ENCODE measurements at places on chromosomes 3 and 15.

GRCh38 chr3:48845170-48845569 is 2.5 kb downstream of the PRKAR2A start:
- no peak overlapping the region for H3K27ac ChIP-seq
- H3K27me3 ChIP-seq, result no peaks in the 10 kb centered on the region
- peaks cover 2% of the 10 kb centered on the region for H3K36me3 ChIP-seq
- no peak for DNase-seq
- peaks cover 18% of the 10 kb centered on the region for H3K4me1 ChIP-seq
- no peak overlapping the region for H3K4me3 ChIP-seq

GRCh38 chr15:40869686-40870085 is 4.3 kb downstream of the RHOV start:
- DNase-seq, result no peak
- H3K4me1 ChIP-seq, result peaks cover 19% of the 10 kb centered on the region
- H3K36me3 ChIP-seq, result no peaks in the 10 kb centered on the region
- no peak overlapping the region for H3K27ac ChIP-seq
- H3K4me3 ChIP-seq, result no peak overlapping the region
- H3K27me3 ChIP-seq, result peaks cover 3% of the 10 kb centered on the region

GRCh38 chr3:194931865-194932264 is 246.2 kb downstream of the FAM43A start:
- H3K36me3 ChIP-seq, result no peaks in the 10 kb centered on the region
- no peak for DNase-seq
- no peaks in the 10 kb centered on the region for H3K27me3 ChIP-seq
- no peak overlapping the region for H3K27ac ChIP-seq
- no peak overlapping the region for H3K4me3 ChIP-seq

DNA sequence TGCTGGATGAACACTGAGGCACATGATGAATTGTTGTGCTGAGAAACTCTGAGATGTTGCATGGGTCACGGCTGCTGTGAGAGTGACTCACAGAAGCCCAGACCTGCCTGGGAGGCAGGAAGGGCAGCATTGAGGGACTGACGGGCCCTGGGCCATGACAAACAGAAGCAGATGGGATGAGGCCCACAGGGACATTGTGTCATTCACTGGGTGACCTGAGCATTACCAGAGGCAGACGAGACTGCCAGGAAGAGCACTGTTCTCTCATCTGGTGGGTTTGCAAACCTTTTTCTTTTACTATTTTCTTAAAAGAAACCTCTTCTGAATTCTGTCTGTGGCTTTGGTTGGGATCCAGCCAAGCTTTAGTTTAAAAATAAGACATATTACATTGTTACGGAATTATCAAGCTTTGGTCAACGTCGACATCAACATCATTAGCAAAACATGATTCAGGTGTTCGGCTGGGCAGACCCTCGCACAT is 67.8 kb downstream of the BDH1 start:
- H3K27me3 ChIP-seq, result no peaks in the 10 kb centered on the region
- H3K27ac ChIP-seq, result no peak overlapping the region
- no peak overlapping the region for H3K4me3 ChIP-seq

DNA sequence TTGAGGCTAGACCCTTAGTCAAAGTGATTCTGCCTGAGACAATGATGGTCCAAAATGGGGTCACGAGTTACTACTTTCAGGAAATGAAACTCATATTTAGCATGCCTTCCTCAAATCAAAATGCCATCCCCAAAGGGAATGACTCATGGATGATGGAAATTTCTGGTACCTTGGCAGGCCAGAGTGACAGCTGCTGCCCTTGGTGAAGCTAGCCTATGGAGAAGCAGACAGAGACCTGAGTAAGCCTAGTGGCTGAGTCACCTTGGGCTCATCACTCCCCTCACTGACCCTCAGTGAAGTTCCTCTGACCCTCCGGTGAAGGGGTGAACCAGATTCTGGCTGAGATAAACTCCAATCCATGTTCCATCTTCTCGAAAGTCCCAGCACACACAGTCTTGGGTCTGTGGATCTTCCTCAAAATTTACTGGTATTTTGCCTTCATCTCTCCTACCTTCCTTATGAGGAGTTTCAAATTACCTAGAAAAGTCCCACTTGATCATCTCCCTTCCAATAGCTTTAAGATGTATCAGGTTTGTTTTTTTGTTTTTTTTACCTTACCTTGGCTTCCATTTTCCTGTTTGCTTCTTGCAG is 54.5 kb upstream of the ABHD17C start:
- H3K27ac ChIP-seq, result no peak overlapping the region
- no peaks in the 10 kb centered on the region for H3K27me3 ChIP-seq
- H3K4me3 ChIP-seq, result no peak overlapping the region
- no peaks in the 10 kb centered on the region for H3K36me3 ChIP-seq
- no peak for DNase-seq

GRCh38 chr3:185504636-185505035 is 5.8 kb upstream of the TMEM41A start:
- no peaks in the 10 kb centered on the region for H3K36me3 ChIP-seq
- DNase-seq, result no peak
- H3K4me1 ChIP-seq, result no peaks in the 10 kb centered on the region
- H3K4me3 ChIP-seq, result no peak overlapping the region
- H3K27me3 ChIP-seq, result no peaks in the 10 kb centered on the region
- no peak overlapping the region for H3K27ac ChIP-seq

- H3K4me1 ChIP-seq, result no peaks in the 10 kb centered on the region
- no peak for DNase-seq
- no peaks in the 10 kb centered on the region for H3K36me3 ChIP-seq
- H3K4me3 ChIP-seq, result no peak overlapping the region
- H3K27ac ChIP-seq, result no peak overlapping the region
- H3K27me3 ChIP-seq, result no peaks in the 10 kb centered on the region
Measured at GRCh38 chr15:46461416-46461815, 826.6 kb downstream of the SQOR start.

DNA sequence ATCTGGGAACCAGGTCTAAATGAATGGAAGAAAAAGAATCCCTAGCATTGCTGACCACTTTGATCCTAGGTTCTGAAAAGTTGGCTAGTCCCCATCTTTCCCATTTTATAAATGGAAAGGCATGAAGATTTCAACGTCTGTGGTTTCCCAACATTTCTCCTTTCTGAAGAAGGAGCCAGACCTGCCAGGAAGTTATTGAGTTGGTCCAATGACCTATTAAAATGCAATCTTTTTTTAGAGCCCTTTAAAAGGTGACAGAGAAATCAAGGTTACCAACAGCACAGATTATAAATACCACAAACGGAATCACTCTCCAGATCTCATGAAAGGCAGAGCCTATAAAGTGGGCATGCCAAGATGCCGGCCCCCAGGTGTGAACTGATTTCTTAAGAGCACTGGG is 505.6 kb upstream of the THBS1 start:
- no peak for DNase-seq
- no peaks in the 10 kb centered on the region for H3K27me3 ChIP-seq
- H3K27ac ChIP-seq, result no peak overlapping the region
- H3K4me3 ChIP-seq, result no peak overlapping the region
- no peaks in the 10 kb centered on the region for H3K4me1 ChIP-seq

DNA sequence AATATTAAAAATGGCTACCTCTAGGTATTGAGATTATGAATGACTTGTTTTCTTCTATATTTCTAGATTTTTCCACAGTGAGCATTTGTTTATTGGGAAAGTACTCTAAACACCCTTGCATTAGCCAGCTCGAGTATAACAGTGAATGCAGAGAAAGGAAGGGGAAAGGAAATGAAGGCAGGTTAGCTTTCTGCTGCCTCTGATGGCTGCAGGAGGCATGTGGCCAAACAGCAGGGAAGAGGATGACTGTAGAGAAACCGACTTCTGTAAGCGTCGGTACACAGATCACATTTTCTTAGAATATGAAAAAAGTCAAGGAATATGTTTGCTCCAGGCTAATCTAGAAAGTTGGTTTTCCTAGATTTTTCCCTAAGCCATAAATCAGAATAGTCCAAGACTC is 19.8 kb downstream of the GNB5 start:
- H3K4me3 ChIP-seq, result no peak overlapping the region
- DNase-seq, result peak; percentile 68
- no peaks in the 10 kb centered on the region for H3K27me3 ChIP-seq
- H3K4me1 ChIP-seq, result peaks cover 24% of the 10 kb centered on the region

GRCh38 chr15:74889390-74889882 is 406 bp upstream of the MPI start:
- peaks cover 20% of the 10 kb centered on the region for H3K36me3 ChIP-seq
- no peak for DNase-seq
- no peak overlapping the region for H3K27ac ChIP-seq
- H3K27me3 ChIP-seq, result no peaks in the 10 kb centered on the region

GRCh38 chr3:399647-400046 is 203.1 kb downstream of the CHL1 start:
- no peak overlapping the region for H3K27ac ChIP-seq
- no peaks in the 10 kb centered on the region for H3K4me1 ChIP-seq
- H3K4me3 ChIP-seq, result no peak overlapping the region
- H3K27me3 ChIP-seq, result no peaks in the 10 kb centered on the region
- no peak for DNase-seq

GRCh38 chr15:84914909-84915605 is 30.6 kb downstream of the SLC28A1 start:
- no peaks in the 10 kb centered on the region for H3K27me3 ChIP-seq
- peaks cover 13% of the 10 kb centered on the region for H3K4me1 ChIP-seq
- no peak overlapping the region for H3K27ac ChIP-seq
- peak; percentile 86 for DNase-seq

DNA sequence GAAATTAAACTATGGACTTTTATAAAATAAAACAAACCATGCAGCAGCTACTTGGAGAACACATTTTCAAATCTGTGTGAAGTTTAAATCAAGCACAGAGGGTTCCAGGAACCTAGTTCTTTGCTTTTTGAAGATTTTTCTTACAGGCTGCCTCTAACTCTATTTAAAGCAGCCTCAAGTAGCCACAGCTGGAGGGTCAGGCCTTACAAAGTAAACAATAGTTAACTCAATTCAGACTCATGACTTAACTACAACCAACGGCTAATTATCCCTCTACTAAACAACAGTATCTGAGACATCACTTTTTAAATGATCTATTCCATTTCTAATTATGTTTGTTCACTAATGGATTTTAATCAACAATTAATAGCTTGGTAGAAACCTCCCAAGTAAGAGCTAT is 9.8 kb downstream of the LRIG1 start:
- no peak overlapping the region for H3K27ac ChIP-seq
- H3K4me1 ChIP-seq, result peaks cover 5% of the 10 kb centered on the region

DNA sequence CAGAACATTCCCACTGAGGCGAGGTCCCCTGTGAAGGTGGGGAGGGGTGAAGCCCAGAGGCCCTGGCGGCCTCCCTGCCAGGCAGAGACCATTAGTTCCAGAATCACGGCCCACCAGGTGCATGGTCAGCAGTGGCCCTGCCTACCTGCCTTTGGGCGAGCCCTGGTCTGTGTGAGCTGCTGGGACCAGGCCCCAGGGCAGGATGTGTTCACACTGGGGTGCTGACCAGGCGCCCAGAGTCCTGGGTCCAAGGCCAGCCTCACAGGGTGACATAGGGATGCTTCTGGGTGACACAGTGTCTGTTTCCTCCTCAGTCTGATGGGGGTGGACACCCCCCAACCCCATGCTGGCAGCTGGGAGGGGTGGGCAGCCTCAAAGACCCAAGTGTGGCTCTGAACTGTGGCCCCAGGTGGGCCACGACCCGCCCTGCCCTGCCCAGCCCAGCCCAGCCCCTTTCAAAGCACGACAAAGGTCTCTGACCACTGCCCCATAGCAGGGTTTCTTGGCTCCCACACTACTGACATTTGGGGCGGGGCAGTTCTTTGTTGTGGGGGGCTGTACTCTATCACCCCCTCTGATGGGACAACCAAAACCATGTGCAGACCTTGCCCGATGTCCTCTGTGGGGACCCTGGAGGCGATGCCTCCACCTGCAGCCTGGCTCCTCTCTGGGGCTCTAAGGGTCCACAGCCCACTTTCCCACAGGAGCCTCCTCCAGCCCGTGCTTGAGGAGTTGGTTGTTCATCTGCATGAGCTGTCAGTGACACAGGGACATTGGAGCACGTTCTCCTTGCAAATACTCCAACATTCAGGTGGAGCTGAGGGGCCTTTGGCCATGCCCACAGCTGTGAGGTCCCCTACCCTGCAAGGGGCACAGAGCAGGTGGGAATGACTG is 44.8 kb upstream of the SLC41A3 start:
- H3K4me3 ChIP-seq, result no peak overlapping the region
- H3K4me1 ChIP-seq, result peaks cover 10% of the 10 kb centered on the region
- H3K27ac ChIP-seq, result no peak overlapping the region
- H3K27me3 ChIP-seq, result peaks cover 1% of the 10 kb centered on the region
- no peak for DNase-seq
- H3K36me3 ChIP-seq, result no peaks in the 10 kb centered on the region

DNA sequence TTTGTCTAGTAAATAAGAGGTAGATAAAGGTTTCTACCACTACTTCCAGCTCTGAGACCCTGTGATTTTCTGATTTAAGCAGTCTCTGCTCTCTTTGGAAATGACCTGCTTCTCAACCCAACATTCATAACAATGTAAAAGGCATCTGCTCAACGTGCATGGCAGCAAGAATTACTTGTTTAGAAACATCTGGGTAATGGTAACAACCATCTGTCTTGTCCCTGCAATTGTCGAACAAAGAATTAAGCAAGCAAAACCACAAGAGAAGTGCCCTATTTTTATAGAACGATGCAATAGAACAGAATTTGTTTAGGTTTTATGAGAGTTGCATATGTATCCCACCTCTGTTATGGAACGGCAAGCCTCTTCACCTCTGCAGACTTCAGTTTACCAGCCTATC is 7.1 kb upstream of the FSIP1 start:
- H3K27ac ChIP-seq, result no peak overlapping the region
- H3K36me3 ChIP-seq, result peaks cover 5% of the 10 kb centered on the region
- no peaks in the 10 kb centered on the region for H3K27me3 ChIP-seq

- H3K27ac ChIP-seq, result no peak overlapping the region
- H3K27me3 ChIP-seq, result no peaks in the 10 kb centered on the region
- peaks cover 7% of the 10 kb centered on the region for H3K4me1 ChIP-seq
- H3K36me3 ChIP-seq, result no peaks in the 10 kb centered on the region
- no peak overlapping the region for H3K4me3 ChIP-seq
Measured at GRCh38 chr3:196440696-196441095, 8.5 kb upstream of the UBXN7 start.

- peak overlapping the region; percentile 76 for H3K4me3 ChIP-seq
- no peak for DNase-seq
- H3K27ac ChIP-seq, result no peak overlapping the region
- H3K36me3 ChIP-seq, result no peaks in the 10 kb centered on the region
- H3K4me1 ChIP-seq, result no peaks in the 10 kb centered on the region
Measured at GRCh38 chr15:57306944-57307411, 69.3 kb upstream of the CGNL1 start.

- no peaks in the 10 kb centered on the region for H3K27me3 ChIP-seq
- DNase-seq, result peak; percentile 20
- H3K36me3 ChIP-seq, result no peaks in the 10 kb centered on the region
- no peak overlapping the region for H3K27ac ChIP-seq
Measured at GRCh38 chr3:185215873-185216606, 37.8 kb downstream of the EHHADH start.

GRCh38 chr15:67137951-67138848 is 72.8 kb downstream of the SMAD3 start:
- no peak overlapping the region for H3K4me3 ChIP-seq
- no peak for DNase-seq
- H3K27me3 ChIP-seq, result no peaks in the 10 kb centered on the region
- H3K36me3 ChIP-seq, result no peaks in the 10 kb centered on the region

GRCh38 chr15:43378601-43379000 is 7.7 kb downstream of the TUBGCP4 start:
- H3K27ac ChIP-seq, result no peak overlapping the region
- DNase-seq, result no peak
- H3K36me3 ChIP-seq, result peaks cover 29% of the 10 kb centered on the region
- H3K4me1 ChIP-seq, result no peaks in the 10 kb centered on the region
- no peak overlapping the region for H3K4me3 ChIP-seq

Measured in common myeloid progenitor, CD34-positive (primary cell).